Parietal lobe (tissue), 2 donors: ENCODE measurements at places on chromosomes 16 and 17. TPM values are rescaled to one million over a fixed set of nuclear protein-coding genes. Genes with fewer than 3 reads are reported as not detected.

The UTS2R gene
- not detected for total RNA-seq

The SMPD3 gene
- 107 TPM for total RNA-seq

The GRAPL gene
- total RNA-seq: 5.0 TPM

The SRCIN1 gene
- 42.3 TPM for total RNA-seq

The EXOC7 gene
- total RNA-seq: 193 TPM

The KRTAP4-5 gene
- total RNA-seq: not detected

The TEX14 gene
- total RNA-seq: 0.94 TPM

The OR2C1 gene
- total RNA-seq: 0.94 TPM

The OR3A2 gene
- total RNA-seq: 1.3 TPM

The TAC4 gene
- not detected for total RNA-seq

The NUBP2 gene
- 46.6 TPM for total RNA-seq

The SAP30BP gene
- total RNA-seq: 64.8 TPM

The C17orf50 gene
- total RNA-seq: not detected
